ENCODE measurements at places on chromosomes 11 and 22. TPM values are rescaled to one million over a fixed set of nuclear protein-coding genes. Genes with fewer than 3 reads are reported as not detected.

RCOR2 gene
- total RNA-seq, result 11.1 TPM

LARGE2 gene
- total RNA-seq, result not detected

EWSR1 gene
- total RNA-seq, result 112 TPM

DMC1 gene
- total RNA-seq, result 0.46 TPM

KRTAP5-9 gene
- not detected for total RNA-seq

OSBP2 gene
- 11.1 TPM for total RNA-seq

ANKRD42 gene
- 4.7 TPM for total RNA-seq

GRAP2 gene
- 3.5 TPM for total RNA-seq

PRAME gene
- total RNA-seq, result not detected

OR10AG1 gene
- not detected for total RNA-seq

IGLL1 gene
- not detected for total RNA-seq

EHF gene
- 2.9 TPM for total RNA-seq

GAB4 gene
- not detected for total RNA-seq

TMPRSS4 gene
- not detected for total RNA-seq

HBG1 gene
- not detected for total RNA-seq

TEAD1 gene
- 126 TPM for total RNA-seq

C22orf15 gene
- total RNA-seq, result not detected

CHST1 gene
- total RNA-seq, result 3.2 TPM

ATM gene
- 24.9 TPM for total RNA-seq

LIN7C gene
- 17.0 TPM for total RNA-seq

XBP1 gene
- 71.8 TPM for total RNA-seq

LRRC74B gene
- not detected for total RNA-seq

TMEM132A gene
- 6.3 TPM for total RNA-seq

OR2AT4 gene
- not detected for total RNA-seq

DEFB108B gene
- not detected for total RNA-seq

NCF4 gene
- 9.4 TPM for total RNA-seq

AKIP1 gene
- 23.3 TPM for total RNA-seq

CDC42BPG gene
- 0.16 TPM for total RNA-seq

TNNI2 gene
- 0.35 TPM for total RNA-seq

ART5 gene
- total RNA-seq, result 2.5 TPM

OR2AG2 gene
- total RNA-seq, result not detected

OR52N4 gene
- total RNA-seq, result not detected

OR4D5 gene
- not detected for total RNA-seq

All from Right ventricle myocardium inferior (tissue), 1 donor.